ENCODE measurements at places on chromosomes 2 and 18. TPM values are rescaled to one million over a fixed set of nuclear protein-coding genes. Genes with fewer than 3 reads are reported as not detected.

MAL gene
- not detected for total RNA-seq

GCA gene
- 64.8 TPM for total RNA-seq

UGT1A5 gene
- total RNA-seq, result not detected

TEX51 gene
- total RNA-seq, result not detected

LRATD1 gene
- 2.9 TPM for total RNA-seq

PRSS56 gene
- not detected for total RNA-seq

UGT1A1 gene
- total RNA-seq, result not detected

- DNase-seq, result no peak
Observed at GRCh38 chr2:217625557-217626169, 377.1 kb downstream of the TNS1 start.

DNA sequence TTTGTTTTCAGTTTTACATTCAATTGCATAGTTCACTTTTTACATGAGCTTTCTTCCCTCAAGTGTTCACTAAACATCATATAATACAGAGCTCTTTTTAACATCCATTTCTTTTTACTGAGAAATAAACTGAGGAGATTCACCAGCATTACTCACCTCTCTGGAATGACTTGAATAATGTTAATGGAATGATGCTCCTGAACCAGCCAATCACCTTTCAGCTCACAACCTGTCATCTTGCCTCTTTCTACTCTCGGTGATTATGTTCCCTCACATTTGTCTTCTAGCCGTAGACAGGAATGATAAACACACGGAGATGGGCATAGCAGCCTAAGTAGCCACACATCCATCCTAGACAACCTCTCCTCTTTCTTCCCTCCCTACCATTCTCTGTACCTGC lies 301.7 kb downstream of the PAX3 start:
- DNase-seq, result no peak

DNA sequence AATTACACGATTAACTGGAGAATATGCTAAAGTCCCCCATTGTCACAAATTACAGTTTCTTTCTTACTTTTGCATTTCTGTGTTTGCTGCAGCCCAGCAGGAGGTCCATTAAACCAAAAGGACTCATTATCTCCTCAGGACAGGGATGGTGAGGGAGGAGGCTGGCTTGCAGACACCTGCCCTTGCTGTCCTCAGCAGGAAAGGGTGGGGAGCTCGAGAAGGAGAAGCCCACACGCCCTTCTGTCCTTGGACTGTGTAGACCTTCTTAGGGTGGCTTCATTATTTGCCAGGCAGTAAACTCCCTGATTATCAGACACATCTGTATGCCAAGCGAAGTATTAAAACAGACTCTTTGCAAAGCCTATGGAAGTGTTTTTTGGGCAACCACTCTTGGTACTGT lies 196.0 kb downstream of the LDLRAD4 start:
- DNase-seq, result no peak

GRCh38 chr2:235449568-235449967 lies 44.3 kb upstream of the AGAP1 start:
- DNase-seq, result no peak

GRCh38 chr18:67117804-67118203 lies 398.7 kb downstream of the DSEL start:
- no peak for DNase-seq

DNA sequence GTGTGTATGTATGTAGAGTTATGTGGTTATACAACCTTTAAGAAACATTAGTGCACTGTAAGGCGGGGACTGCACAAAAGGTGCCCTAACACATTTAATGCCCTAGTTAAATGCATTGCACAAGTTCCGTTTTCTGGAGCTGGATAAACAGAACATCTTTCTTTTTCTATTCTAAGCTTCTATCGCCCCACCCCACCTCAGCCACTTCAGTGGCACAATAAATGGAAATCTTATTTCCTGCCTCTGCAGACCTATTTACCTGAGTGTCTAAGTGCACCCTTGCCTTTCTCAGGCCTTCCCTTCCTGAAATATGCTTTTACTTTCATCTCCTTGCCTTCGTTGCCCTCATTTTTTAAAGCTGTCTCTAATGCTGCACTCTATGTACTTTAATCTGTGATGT lies 123.5 kb downstream of the TANC1 start:
- DNase-seq, result no peak

- no peak for DNase-seq
Observed at GRCh38 chr2:55231546-55232083, 478 bp downstream of the CLHC1 start.

DNA sequence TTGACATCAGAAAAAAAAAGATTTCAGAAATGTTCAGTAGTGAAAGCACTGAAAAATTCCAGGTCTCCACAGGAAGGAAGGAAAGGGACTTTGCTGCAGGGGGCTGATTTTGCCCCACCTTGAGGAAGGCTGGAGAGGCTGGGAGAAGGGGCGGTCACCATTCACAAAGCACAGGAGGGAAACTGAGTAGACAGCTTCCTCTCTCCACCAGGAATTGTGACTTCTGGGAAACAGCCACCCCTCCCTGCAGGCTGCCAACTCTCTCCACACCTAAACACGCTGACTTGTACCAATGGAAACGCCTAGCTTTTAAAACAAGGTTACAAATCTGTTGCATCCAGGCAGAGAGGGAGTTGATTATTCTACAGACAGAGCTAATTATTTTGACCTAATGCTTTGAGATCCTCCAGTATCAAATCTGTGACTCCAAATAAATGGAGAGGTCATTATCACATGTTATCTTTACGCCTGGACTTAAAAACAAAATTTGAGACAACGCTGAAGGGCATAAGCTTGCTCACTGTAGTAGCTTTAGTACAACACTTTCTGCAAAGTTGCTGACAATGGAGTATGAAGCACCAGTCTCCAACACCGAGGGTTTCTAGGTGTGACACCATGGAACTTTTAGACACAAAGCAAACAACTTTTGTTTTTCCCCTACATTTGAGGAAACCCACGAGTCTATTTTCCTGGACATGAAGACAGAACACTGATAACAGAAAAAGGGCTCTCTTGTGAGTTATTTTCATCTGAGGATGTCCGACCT lies 42.7 kb downstream of the EPHA4 start:
- DNase-seq, result no peak

DNA sequence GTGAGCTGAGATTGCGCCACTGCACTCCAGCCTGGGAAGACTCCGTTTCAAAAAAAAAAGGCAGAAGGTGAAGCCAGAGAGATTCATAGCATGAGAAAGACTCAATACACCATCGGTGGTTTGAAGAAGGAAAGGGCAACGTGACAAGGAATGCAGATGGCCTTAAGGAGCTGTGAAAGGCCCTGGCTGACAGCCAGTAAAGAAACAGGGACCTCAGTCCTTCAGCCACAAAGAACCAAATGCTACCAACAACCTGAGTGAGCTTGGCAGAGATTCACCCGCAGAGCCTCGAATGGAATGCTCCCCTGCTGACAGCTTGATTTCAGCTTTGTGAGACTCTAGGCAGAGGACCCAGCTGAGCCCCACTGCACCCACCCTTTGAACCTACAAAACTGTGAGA lies 154.9 kb upstream of the NDUFV2 start:
- no peak for DNase-seq

- DNase-seq, result no peak
Observed at GRCh38 chr18:22858121-22858520, 75.0 kb upstream of the RBBP8 start.

- no peak for DNase-seq
Observed at GRCh38 chr18:35836932-35837331, 135.5 kb upstream of the RMP24 start.

DNA sequence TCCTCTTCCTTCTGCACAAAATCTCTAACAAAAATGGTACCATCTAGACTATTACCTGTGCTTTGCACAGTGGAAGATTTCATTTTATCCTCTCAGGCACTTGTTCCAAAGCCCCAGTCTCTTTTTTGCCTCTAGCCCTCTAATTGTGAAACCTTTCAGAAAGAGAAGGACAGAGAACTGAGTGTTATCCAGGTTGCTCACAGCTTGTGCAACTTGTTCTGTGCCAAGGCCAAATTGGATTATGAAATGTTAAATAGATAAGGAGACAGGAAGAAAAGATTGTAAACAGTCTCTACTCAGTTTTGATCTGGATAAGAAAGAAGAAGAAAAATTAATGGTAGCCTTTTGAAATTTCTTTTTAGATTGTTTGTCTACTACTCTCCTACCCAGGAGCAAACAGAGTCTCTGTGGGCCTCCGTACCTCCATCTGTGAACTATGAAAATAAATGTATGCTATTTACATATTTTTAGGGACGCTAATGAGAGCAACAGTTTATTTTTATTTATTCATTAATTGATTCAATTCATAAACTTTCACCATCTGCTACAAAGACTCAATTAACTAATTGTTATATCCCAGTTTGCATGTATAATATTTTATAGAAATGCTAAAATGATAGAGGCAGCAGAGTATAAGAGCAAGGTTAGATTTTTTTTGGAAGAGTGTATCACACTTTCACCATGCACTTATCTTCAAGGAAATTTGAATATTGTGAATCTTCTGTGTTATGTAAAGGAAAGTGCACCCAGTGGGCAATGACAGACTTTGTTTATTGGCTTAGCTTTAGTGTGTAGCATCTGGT lies 339.0 kb upstream of the ETAA1 start:
- no peak for DNase-seq

DNA sequence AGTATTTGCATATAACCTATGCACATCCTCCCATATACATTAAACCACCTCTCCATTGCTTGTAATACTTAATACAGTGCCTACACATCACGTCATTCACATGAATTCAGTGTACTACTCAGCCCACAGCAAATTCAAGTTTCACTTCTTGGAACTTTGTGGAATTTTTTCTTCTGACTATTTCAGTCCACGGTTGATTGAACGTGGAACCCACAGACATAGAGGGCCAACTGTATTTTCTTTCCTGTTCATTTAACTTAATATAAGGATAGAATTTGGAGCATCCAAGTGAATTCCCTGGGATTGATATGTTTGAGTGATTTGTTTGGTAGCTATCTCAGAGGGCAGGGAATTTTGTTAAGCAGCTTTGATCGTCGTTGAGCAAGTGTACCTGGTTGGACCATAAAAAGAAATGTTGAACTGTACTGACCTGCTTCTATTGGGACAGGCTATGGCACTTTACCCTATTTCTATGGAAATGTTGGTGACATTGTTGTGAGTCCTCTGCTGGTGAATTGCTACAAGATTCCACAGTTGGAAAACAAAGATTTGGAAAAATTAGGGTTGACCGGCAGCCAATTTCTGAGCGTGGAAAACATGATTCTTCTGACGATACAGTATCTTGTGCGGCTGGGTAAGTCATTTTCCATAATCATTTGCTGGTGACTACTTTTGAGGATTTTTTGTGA lies 156.6 kb downstream of the ESCO1 start:
- DNase-seq, result no peak

DNA sequence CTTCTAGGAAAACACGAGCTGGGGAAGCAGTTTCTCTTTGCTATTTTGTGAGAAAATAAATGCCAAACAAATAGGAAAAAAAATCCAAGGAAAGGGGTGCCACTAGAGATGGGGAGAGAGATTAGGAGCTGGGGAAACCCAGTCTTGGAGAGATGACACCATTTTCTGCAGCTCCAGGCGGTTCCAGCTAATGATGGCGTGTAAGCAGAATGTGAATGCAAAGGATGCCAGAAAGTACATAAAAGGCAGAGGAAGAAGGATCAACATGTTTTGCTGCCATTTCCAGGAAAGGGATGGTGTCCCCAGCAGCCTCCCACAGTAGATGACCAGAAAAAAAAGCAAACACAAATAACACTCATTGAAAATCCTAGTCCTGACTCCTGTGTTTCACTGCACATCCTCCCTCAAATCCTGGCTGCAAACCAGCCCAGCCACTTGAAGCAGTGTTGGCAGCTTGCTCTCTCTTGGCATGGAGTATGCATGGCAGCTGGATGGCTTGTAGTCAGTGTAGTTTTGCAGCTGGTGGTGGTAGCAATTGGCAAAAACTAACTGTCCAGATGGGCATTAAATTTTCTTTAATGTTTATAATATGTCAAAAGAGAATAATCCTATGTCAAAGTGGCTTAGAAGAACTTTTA lies 93.6 kb downstream of the FTCDNL1 start:
- DNase-seq, result no peak

- no peak for DNase-seq
Observed at GRCh38 chr18:48947560-48947959, 3.2 kb downstream of the SMAD7 start.

GRCh38 chr18:46859855-46860254 lies 57.5 kb downstream of the PIAS2 start:
- DNase-seq, result no peak

GRCh38 chr2:181790716-181791649 lies 100.5 kb upstream of the ITPRID2 start:
- no peak for DNase-seq

DNA sequence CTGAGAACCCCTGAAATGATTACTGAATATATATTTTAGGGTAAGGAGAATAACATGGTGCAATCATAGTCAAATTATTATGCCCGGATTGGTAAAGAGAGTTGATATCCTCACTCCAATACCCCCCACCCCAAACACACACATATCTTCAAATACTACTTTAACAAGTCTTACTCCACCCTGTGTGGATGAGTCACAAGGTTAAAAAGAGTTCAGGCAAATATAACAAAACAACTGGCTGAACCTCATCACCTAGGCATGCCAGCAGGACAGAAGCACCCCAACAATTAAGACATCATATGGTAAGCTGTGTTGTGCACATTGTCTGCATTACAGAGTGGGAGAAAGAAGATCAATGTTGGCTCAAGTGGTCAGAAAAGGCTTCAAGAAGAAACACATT lies 857.4 kb downstream of the TDRD15 start:
- no peak for DNase-seq

- DNase-seq, result no peak
Observed at GRCh38 chr2:100603414-100603813, 40.6 kb downstream of the PDCL3 start.

- DNase-seq, result no peak
Observed at GRCh38 chr2:154457286-154457685, 241.2 kb upstream of the KCNJ3 start.

GRCh38 chr18:70288171-70288850 lies 534 bp upstream of the SOCS6 start:
- DNase-seq, result peak; percentile 20

All from neural progenitor cell (in vitro differentiated cells).